NCI-H1694 (cell line): ENCODE measurements at places on chromosomes 7 and 10.

- DNase-seq = no peak
These were observed 1.2 kb downstream of the CLDN15 start for GRCh38 chr7:101236292-101236835.

- no peak for DNase-seq
These were observed 107.9 kb downstream of the PROSER2 start for GRCh38 chr10:11931038-11931437.

DNA sequence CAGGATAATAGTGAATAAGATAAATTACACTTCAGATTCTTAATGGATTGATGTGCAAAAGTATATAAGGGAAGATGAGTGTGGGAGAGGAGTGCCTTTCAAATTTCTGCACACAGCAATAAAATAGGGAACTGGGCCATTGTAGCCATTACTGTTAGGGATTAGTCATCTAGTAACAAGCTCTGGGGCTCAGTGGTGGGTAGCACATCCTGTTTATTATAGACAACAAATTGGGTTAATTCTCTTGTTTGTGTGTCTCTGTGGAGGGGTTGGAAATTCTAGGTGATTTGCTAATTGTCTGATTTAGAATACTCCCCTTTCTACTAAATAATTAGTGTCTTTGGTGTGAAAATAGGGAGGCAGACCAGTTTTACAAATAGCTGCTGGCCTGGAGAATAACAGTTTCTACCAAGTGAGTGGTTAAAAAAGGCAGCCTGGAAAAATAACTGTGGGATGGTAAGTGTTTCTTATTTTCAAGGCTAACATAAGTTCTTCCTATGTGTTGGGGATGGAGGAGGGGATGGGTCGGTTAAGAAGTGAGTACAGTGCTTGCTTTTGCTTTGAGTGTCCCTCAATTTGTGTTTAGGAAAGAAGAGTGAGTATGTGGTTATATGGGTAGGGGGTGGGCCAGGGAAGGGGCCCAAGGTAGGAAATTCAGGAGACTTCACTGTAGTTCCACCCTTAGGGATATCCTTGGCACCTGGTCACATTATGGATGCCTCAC lies 43.3 kb upstream of the TMEM248 start:
- no peak for DNase-seq

DNA sequence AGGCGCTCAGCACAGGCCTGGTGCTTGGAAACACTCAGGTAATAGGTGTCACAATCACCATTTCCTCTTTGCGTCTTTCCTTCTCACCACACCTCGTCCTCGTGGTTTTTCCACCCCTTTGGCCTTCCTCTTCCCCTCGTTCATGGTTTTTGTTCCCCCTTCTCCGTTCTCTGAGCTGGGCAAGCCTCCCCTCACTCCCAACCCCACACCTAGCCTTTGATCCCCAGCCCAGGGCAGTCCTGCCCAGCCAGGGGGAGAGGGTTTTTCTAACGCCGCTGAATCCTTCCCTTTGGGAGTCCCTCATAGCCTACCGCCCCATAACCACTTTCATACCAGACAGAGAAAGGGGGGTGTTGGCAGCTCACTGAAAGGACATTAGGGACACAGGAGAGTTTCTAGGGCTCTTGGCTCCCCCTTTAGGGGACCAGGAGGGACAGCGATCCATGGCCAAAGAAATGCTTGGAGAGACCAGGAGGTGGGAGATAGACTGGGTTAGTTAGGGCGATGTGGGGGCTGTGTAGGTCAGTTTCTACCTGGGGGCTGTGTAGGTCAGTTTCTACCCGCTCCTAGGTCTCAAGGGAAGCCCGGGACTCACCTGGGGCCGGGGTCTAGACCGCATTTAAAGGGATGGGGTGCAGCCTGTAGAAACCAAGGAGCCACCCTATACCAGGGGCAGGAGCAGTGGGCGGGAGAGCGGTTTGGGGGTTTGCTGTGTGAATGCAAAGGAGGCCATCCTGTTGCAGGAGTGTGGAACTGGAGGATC lies 1.4 kb downstream of the EPHB4 start:
- DNase-seq = no peak

DNA sequence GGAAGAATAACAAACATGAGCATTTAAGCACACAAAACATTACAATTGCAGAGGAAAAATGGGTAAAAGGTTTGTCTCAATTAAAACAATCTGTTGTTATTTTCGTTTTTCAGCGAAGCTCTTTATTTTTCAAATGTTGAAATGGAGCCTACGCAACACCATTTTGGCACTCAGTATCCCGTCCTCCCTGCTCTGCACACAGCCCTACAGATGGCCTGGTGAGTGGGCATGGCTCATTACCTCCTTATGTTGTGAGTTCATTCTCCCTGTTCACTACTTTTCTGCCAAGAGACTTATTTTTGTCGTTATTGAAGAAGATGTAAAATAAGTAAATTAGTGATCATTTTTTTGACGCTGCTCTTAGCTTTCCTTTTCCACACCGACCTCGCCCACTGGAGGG lies 167.8 kb upstream of the CXCL12 start:
- peak; percentile 3 for DNase-seq

GRCh38 chr10:114723361-114723760 lies 65.3 kb upstream of the ABLIM1 start:
- no peak for DNase-seq

GRCh38 chr7:99618726-99619125 lies 2.0 kb downstream of the ZSCAN25 start:
- DNase-seq = no peak

DNA sequence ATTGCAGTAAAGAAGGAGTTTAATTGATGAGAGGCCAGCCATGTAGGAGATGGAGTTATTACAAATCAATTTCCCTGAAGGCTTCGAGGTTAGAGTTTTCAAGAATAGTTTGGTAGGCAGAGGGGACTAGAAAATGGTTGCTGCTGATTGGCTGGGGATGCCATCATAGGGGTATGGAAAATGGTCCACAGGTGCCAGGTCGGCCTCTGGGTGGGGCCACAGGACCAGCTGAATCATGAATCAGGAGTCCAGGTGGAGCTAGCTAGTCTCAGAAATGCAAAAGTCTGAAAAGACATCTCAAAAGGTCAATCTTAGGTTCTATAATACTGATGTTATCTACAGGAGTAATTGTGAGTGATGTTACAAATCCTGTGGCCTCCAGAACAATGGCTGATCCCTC lies 714.0 kb upstream of the GHITM start:
- DNase-seq = no peak

DNA sequence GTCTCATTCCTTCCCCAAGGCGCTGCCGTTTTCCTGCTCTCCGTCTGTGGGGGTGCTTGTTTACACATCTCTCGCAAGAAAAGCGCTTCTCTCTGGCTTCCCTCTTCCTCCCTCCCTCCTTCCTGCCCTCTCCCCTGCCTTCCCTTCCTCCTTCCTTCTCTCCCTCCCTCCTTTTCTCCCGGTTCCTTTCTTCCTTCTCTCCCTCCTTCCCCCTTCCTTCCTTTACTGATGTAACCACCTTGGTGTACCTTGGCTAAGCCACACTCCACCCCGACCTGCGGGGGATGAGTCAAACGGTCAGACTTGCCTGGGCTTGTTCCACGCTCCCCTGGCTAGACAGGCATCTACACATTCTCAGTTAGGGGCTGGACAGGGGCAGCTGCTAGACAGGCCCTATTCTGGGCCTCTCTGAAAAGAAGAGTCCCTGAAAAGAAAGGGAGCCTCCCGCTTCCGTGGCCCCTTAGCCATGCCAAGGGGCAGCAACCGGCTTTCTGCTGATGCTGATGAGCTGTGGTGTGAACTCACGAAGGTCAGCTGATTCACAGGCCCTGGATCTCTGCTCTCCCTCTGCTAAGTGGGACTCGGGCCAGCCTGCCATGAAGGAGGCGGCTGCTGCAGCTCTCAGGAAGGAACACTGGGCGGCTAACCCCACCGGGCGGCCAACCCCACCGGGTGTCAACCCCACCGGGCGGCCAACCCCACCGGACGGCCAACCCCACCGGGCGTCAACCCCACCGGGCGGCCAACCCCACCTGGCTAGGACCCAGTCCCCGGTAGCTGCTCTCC lies 216.8 kb downstream of the TCERG1L start:
- no peak for DNase-seq

- DNase-seq = no peak
These were observed 206.1 kb upstream of the CELF2 start for GRCh38 chr10:10811562-10811961.

DNA sequence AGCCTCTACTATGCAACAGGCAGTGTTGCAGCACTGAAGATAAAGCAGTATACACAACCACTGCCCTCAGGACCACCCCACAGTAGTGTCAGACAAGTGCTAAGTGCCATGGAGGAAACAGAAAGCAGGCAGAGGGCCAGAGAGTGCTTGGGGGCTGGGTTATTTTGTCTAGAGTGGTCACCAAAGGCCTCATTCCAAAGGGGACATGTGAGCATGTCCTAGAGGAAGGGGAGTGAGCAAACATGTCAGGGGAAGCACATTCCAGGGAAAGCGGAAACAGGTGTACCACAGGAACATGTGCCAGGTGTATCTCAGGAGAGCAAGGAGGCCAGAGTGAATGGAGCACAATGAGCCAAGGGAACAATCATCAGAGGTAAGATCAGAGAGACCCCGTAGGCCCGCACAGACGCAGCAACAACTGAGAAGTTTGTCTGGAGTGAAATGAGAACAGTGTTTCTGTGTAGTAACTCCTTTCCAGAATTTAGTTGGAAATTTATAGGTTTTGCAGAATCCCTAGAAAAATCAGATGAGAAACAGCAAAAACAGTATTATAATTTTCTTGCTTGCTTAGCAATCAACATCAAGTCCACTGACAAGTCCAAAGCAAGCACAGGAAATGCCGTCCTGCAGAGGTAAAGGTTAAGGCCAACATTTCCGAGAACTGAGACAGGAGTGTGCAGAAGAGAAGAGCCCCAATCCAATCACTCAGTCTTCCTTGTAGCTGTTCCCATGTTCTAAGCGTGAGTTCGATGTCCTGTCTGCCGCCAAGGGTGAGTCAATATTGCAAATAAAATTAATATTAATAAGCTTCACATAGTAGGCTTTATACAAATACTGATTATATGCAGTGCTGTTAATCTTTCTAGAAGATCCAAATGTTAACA lies 67.3 kb downstream of the SGMS1 start:
- no peak for DNase-seq

GRCh38 chr10:49276596-49276995 lies 22.4 kb upstream of the C10orf71 start:
- DNase-seq = no peak

GRCh38 chr10:8183241-8183704 lies 128.8 kb downstream of the GATA3 start:
- no peak for DNase-seq

GRCh38 chr10:6840766-6841165 lies 260.7 kb upstream of the PRKCQ start:
- DNase-seq = no peak
